Fibroblast of skin of right quadriceps (primary cell): ENCODE measurements at places on chromosomes 5 and 9.

DNA sequence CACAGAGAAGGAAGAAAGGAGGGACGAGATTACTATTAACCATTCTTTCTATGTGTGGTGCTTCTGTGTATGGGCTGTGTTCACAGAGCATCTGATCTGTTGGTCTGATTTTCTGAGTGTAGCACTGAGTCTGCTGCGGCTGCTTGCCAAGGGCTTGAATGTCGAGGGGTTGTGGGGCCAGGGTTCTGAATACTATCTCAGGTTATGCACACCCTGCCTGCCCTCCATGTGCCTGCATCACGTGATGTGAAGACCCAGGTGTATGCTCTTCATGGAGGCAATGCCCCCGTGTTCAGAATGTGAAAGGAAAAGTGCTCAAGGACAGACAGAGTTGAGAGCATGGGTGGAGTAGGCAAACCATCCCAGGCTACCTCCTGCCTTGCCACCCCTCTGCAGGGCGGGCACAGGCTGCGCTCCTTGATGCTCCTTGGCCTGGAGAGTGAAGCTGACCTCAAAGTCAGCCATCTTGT, 254.9 kb downstream of the FANCC start:
- DNase-seq = no peak

DNA sequence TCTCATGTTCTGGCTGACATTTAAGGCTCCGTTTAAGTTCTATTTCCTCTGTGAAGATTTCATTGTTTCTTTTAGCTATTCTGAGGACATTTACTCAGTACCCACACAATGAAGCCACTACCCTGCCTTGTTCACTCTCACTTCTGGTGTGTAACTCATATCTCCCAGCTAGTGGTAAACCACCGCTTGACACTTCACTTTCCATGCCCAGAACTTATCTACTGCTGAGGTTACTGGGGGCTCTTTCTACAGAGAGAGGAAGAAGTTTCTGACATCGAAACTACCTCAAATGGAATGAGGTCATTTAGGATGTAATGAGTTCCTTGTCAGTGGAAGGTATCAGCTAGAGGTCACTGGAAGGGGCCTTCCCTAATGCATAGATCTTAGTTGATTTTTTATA, 501.5 kb downstream of the DMAC1 start:
- no peak for DNase-seq

DNA sequence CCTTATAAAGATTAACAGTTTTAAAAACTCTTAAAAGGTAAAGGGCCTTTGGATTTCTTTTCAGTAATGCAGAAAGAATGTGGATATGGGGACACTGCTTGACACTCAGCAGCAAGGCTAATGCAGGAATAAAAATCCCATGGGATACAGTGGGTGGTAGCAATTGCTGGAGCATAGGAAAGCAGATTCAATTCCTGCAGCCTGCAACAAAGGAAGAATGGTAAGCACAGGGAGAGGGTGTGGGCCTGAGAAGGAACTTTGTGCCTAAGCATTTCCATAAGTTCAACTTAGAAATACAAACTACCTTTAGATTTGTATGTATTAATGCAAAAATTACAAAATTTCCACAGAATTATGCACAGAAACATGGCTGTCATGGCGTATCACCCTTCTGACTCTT, 65.8 kb upstream of the CDK5RAP2 start:
- no peak for DNase-seq

DNA sequence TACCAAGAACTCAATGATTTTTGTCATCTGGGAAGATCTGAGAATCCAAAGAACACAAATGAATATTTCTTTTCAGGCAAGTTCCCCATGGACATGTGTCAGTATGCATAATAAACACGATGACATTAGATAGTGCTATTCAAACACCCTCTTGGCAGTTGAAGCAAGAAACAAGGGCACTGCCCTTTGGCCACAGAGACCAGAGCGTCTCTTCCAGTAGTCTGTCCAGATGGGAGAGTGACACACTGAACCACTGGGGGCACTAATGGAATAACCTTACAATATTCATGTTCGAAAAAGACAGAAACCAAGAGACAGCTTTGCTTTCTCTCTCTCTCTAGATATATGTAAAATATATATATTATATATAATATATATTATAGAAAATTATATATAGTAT, 301.9 kb downstream of the CTNND2 start:
- DNase-seq = no peak

GRCh38 chr9:4504250-4504649, 14.0 kb downstream of the SLC1A1 start:
- DNase-seq = no peak

GRCh38 chr9:87083986-87084385, 136.7 kb upstream of the GAS1 start:
- no peak for DNase-seq

- DNase-seq = no peak
These were observed 10.2 kb upstream of the GPR150 start for GRCh38 chr5:95609711-95610110.

GRCh38 chr5:99004960-99005359, 76.2 kb upstream of the CHD1 start:
- no peak for DNase-seq

DNA sequence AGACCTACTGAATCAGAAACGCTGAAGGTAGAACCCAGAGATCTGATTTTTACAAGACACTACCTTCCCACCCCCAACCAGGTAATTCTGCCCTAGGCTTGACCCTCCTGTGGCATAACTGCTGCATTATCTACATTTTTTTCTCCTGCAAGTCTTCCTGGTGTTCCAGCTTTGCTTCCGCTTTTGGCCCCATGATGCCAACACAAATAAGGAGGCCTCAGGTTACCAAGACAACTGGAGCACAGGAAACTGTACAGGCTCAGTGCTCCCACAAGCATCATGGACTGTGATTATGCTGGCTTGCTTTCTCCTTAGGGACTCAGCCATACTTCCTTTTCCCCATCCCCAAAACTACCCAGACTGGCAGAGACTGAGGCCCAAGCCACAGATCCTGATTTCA, 6.6 kb upstream of the MSMP start:
- DNase-seq = peak; percentile 20

DNA sequence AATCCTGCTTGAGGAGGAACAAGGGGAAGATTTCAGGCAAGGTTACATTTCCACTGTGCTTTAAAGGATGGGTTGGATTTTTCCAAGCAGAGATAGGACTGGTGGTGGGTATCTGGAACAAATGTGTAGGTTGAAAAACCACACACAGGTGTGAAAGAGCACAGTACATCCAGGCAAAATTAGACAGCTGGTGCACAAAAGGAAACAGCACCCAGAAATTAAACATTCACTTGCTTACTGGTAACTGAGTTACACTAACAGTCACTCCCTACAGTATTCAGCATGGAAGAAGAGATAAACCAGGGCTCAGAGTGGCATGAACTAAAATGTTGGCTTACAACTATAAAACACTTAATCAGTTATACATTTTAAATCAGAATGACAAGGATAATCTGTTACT, 81.5 kb upstream of the RASEF start:
- DNase-seq = no peak

DNA sequence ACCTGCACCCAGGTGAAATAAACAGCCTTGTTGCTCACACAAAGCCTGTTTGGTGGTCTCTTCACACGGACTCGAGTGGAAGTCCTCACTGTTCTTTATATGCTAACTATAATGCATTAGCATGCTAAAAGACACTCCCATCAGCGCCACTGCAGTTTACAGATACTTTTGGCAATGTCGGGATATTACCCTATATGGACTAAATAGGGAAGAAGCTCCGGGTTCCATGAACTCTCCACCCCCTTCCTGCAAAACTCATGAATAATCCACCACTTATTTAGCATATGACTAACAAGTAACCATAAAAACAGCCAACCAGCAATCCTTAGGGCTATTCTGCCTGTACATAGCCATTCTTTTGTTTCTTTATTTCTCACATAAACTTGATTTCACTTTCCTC, 426.2 kb upstream of the PTPRD start:
- DNase-seq = no peak

DNA sequence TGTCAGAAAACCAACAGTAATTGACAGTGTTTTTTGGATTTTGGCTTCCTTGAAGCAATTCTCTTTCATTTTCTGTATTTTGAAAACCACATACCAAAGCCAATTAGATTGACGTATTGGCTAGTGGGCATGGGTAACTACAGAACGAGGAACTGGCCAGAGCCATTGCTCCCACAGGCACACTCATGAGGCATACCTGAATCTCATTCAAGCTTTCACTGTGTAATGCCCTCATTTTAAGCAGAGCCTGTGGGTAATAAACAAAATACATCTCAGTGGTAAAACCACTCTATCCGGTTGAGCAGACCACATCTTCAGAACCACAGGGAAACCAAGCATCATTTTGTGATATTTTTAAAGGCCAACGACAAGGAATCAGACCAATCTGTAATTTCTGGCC, 394.1 kb downstream of the ZNF608 start:
- no peak for DNase-seq

DNA sequence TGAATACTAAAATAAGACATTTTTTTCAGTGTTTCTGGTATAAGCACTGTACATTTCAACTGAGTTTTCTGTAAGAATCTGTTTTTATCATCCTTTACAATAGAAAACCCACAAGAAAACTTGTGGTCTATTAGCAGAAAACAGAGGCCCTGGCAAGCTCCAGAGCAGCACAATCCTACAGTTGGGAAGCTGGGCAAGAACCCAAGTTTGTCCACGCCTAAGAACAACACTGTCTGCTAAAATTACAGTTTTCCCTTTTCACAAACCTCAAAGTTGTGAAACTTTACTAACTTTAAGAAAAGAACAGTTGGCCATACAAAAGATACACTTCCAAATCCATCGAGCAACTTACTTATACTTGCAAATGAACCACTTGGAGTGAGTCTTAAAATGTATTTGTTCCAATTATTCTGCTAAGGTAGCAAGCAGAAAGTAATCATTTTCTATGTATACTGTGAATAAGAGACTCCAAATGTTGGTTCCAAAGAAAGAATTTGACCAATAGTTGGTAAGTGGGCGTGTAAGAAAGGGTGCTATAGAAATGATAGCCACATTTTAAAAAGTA, 982.0 kb upstream of the ARRDC3 start:
- DNase-seq = peak; percentile 52

GRCh38 chr5:36870399-36871040, 6.0 kb upstream of the NIPBL start:
- DNase-seq = peak; percentile 61

DNA sequence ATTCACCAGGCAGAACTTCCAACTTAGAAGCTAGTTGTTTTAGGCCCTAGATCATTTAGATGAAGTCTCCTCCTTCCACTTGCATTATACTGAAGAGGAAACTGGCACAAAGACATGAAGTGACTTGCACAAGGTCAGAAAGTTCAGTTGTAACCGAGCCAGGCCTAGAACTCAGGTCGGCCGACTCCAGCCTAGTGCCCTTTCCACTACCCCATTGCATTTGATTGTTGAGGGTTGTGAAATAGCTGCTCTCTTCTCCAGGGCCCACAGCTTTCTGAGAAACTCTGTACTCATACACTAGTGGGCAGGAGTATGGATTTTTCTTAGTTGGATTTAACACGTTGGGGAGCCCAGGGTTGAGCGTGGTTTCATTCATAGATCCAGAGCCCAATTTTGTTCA, 5.6 kb downstream of the ZNF462 start:
- no peak for DNase-seq
